ENCODE measurements at places on chromosomes 7 and 10. TPM values are rescaled to one million over a fixed set of nuclear protein-coding genes. Genes with fewer than 3 reads are reported as not detected.

The NME8 gene
- 0.44 TPM for total RNA-seq

The SGPL1 gene
- 105 TPM for total RNA-seq

The CAV1 gene
- 67.2 TPM for total RNA-seq

The DYNC1I1 gene
- total RNA-seq, result 2.6 TPM

The PLEKHS1 gene
- total RNA-seq, result 0.41 TPM

The CDHR3 gene
- total RNA-seq, result 7.1 TPM

The SHH gene
- 15.2 TPM for total RNA-seq

The GNAI1 gene
- 105 TPM for total RNA-seq

The ACHE gene
- total RNA-seq, result 3.6 TPM

The GALNT17 gene
- total RNA-seq, result 2.4 TPM

The PNLIPRP1 gene
- not detected for total RNA-seq

The ADRA2A gene
- 7.8 TPM for total RNA-seq

The CPN1 gene
- not detected for total RNA-seq

The CHCHD2 gene
- total RNA-seq, result 261 TPM

The PRSS37 gene
- not detected for total RNA-seq

The PPP1R17 gene
- not detected for total RNA-seq

The ZP3 gene
- 17.5 TPM for total RNA-seq

The LRRD1 gene
- total RNA-seq, result 0.25 TPM
